Mesenteric fat pad (tissue), 1 donor: ENCODE measurements at places on chromosomes 1 and 21.

DNA sequence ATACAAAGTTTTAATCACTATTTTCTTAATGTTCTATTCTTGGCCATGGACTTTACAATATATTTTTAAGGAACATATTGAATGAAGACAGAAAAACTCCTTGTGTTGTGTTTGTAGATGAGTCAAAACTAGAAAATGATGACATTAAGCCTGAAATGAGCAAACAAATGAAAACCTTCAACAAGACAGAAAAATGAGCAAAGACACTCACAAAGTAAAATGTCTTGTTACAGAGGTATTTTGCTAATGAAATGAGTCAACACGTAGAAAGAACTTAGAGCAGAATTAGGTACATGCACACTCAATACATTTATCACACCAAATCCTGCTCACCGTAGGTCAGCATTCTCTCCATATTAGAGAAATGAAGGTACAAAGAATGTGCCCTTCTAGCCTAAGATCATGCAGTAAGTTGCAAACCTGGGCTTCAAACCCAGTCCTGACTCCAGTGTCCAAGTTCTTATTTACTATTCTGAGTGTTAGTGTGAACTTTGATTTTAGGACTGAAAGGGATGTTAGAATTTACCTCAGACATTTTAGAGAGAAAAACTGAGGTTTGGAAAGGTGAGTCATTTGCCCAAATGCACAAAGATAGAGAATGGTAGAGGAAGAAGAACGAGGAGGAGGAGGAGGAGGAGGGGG, 133.9 kb upstream of the SGIP1 start:
- no peak for DNase-seq

GRCh38 chr1:26907071-26907917, 6.5 kb downstream of the NR0B2 start:
- DNase-seq, result no peak

DNA sequence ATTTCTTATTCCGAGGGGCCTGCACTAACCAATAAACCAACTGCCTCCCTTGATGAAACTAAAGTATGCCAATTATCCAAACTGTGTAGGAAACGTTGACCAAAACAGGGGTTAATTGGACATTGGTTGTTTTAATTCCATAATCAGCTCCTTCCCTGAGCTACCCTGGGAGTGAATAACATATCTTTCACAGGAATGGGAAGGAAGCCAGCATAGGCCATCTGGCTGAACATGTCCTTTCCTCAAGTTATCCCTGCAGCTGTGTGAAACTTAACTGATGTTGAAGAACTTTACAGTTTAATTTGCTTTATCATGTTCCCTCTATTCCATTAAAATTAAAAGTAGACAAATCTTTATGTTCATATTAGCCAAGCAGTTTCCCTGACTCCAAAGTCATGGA, 75.4 kb downstream of the NRIP1 start:
- DNase-seq, result no peak

- no peak for DNase-seq
Measured at GRCh38 chr1:14969006-14969405, 184.5 kb upstream of the TMEM51 start.

- DNase-seq, result no peak
Measured at GRCh38 chr1:105419030-105419429, 1637.4 kb upstream of the PRMT6 start.

DNA sequence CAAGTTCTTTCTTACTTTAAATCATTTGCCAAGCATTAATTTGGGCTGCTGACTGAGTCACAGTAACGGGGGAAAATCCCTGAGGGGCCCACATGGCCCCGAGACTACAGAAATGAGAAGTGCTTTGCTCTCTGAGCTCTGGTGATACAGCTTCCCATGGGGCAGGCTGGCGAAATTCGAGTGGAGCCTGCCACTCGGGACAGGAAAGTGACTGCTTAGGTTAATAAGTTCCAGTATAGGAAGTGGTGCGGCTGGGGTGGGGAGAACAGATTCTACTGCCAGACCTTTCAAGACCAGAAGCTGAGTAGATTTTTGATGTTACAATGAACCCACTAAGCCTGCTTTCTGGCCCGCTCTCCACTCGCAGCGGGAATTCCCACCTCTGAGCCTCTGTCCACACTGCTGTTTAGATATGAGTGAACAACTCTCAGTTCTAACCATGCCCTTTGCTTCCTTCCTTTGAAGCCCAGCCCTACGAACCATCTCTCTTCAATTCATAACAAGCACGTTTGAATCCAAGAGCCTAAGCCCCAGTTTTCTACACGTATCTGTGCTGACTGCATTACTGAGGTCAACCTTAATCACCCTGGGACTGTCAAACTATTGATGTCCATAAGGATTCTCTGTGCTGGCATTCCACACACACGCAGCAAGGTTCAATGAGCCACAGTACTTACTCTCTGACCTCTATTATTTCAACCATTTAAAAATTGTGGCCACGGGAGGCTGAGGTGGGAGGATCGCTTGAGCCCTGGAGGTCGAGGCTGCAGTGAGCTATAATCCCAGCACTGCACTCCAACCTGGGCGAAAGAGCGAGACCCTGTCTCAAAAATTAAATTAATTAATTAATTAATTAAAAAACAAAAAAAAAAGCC, 9.6 kb downstream of the ZBTB17 start:
- DNase-seq, result no peak

GRCh38 chr1:226104671-226105121, 42.2 kb downstream of the H3-3A start:
- no peak for DNase-seq

GRCh38 chr1:210223226-210223904, 9.2 kb upstream of the SERTAD4 start:
- no peak for DNase-seq

DNA sequence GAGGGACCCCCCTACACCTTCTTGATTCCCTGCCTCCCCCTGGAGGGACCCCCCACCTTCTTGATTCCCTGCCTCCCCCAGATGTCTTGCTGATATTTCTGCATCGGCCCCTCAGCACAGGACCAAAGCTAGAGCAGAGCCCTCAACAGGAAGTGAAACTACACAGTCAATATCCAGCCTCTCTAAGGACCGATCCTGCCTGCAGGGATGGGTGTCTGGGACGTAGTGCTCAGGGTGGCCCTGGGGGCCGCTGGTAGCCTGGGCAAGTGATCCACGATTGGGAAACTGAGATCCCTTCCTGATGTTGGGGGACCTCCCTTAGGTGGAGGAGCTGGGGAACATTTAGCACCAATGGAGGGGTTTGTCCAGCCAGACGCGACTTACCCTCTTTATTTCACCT, 3.9 kb upstream of the LEFTY2 start:
- DNase-seq, result no peak

- no peak for DNase-seq
Measured at GRCh38 chr1:176165573-176165972, 41.5 kb downstream of the COP1 start.

- no peak for DNase-seq
Measured at GRCh38 chr1:19450811-19451515, 34.4 kb downstream of the CAPZB start.

DNA sequence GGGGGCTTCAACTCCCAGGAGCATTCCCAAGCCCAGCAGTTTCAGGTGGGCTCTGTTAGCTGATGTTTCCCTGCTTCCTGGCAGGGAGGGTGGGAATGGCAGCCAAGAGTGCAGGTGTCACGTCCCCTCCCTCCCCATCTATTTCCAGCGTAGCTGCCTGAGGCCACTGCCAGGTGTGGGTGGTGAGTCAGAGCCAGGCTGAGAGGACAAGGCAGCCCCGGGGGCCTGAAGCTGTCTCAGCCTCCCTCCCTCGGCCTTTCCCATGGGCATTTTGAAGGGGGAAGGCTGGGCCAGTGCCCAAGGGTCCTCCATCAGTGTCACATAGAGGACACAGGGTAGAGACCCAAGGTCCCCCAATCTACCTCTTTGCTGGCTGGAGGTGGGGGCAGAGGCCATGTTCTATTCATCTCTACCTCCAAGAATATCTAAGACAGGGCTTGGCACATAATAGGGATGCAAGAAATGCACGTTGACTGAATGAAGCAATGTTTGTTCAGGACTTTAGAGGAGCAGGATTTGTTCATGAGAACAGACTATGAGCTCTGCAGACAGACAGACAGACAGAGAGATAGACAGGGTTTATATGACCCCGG, 34.4 kb upstream of the ID3 start:
- DNase-seq, result no peak

DNA sequence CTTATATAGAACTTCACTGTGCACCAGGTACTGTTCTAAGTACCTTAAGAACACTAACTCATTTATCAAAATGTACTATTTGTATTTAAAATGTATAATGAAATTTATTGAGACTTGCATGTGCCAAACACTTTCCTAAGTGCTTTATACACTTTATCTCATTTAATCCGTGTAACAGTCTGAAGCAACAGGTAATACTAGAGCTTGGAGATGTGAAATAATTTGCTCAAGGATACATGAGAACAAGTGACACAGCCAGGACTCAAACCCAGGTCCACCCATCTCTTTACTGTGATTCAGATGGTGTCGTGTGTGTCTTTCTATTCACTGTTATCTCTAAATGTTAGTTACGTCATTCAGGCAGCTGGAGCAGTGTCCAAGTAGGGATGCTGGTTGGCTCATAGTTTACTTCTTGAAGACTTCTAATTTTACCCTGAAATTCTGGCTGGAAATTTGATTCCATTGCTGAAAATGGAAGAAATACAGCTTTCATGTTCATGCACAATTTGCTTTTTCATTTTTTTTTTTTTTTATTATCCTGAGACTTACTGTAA, 169.7 kb upstream of the UBE2U start:
- DNase-seq, result no peak

- DNase-seq, result no peak
Measured at GRCh38 chr1:204417074-204417997, 5.7 kb upstream of the PPP1R15B start.

GRCh38 chr21:37555672-37556261, 189.2 kb downstream of the DYRK1A start:
- no peak for DNase-seq

DNA sequence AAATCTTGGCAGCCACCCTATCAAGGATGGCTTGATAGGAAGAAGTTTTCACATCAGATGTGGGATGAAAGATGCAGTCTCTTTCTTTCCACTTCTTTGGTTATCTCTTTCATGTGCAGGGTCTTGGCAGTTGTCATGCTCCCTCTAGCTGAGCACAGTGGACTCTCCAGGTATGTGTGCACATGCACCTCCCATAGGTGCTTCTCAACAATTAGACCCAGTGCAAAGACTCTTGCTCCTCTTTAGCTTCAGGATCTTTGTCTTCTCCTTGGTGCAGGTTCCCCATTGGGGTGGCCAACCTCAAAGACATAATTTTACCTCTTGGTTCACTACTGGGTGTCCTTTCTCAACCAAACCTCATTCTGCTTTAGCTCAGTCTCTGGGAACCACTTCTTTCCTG, 80.7 kb downstream of the TBX15 start:
- DNase-seq, result no peak

DNA sequence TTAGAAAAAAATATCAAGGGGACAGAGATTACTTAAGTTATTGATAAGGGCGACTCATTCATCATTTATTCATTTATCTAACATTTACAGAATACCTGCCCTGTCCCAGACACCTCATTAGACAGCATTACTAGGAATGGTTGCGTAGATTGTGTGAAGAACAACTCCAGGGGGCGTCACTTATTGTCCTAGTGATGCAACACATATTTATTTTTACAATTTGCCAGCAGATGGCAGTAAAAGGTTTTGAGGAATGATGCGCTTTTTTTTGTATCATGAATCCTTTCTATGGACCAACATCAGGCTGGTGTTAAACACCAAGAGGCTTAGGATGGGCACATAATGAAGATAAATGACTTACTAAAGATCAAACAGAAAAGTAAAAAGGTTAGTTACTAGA, 5.5 kb downstream of the NCAM2 start:
- DNase-seq, result no peak

DNA sequence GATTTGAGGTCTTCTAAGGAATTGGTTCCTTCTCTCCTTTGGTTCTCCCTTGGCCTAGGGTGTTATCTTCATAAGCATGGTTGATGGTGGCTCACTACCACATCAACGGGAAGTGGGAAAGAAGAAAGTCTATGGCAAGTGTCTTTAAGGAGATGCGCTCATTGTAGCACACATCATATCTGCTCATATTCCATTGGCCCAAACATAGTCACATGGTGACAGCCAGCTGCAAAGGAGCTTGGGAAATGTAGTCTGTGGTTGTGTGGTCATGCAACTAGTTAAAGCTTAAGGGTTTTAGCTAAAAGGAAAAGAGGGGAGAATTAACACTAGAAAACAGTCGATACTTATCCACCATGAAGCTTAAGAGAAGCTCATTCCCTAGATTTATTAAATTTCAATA, 11.4 kb upstream of the MRPS6 start:
- DNase-seq, result no peak

- no peak for DNase-seq
Measured at GRCh38 chr1:89865498-89866382, 44.9 kb downstream of the LRRC8D start.

- DNase-seq, result no peak
Measured at GRCh38 chr1:111795401-111795800, 39.7 kb downstream of the DDX20 start.

DNA sequence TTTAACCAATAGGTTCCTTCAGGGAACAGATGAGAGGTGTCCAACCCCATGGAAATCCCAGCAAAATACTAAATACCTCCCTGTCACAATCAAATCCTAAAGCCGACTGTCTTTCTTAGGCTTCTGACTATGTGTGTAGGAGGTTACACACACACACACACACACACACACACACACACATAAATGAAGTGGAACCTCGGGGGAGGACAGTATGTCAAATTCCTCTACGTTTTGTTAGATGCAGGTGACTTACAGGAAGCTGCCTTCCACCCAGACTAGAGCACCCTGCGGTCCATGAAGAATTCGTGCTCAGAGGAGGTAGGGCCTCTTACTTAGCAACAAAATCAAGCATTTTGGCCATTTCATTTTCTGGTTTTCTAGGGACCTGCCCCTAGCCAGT, 16.4 kb downstream of the RSPH1 start:
- DNase-seq, result no peak

- no peak for DNase-seq
Measured at GRCh38 chr21:16650714-16651366, 862.0 kb upstream of the CXADR start.

DNA sequence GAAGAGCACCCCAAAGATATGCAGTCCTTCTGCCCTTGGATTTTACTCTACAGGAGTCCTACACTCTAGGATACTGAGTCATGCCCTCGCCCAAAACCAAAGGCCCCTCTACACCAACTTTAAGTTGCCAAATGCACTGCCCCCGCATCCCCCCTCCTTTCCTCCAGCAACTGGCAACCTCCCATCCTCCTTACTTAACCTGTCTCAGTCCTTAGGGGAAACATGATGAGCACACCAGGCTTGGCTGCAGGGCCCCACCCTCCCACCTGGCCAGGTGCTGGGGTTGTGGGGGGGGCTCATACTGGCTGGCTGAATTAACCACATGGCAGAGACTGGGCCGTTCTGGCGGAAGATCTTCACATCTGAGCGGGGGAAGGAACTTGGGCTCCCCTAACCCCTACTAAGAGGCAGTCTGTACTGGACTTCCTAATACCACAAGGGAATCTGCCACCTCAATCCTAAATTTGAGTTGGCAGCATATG, 1.2 kb downstream of the HDGF start:
- no peak for DNase-seq

GRCh38 chr1:46479744-46480350, 9.8 kb upstream of the DMBX1 start:
- no peak for DNase-seq

- no peak for DNase-seq
Measured at GRCh38 chr1:219050086-219050821, 123.4 kb upstream of the LYPLAL1 start.
